ENCODE measurements at places on chromosomes 7 and 10.

DNA sequence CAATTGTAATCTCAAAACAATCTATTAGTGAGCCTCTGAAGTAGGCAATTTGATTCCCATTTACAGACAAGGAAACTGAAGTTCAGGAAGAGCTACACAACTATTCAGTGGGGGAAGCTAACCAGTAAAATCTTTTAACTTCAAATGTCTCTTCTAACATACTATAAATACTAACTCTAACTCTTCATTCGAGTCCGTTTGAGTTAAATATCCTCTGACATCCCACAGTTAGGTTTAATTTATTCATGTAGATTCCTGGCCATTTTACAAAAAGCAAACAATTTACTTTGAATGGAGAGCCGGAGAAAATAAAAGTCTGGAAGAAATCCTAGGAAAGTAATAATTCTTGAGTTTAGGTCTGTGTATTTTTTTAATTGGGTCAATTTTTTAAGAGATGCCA, 64.7 kb downstream of the HYCC1 start:
- no peak for DNase-seq

DNA sequence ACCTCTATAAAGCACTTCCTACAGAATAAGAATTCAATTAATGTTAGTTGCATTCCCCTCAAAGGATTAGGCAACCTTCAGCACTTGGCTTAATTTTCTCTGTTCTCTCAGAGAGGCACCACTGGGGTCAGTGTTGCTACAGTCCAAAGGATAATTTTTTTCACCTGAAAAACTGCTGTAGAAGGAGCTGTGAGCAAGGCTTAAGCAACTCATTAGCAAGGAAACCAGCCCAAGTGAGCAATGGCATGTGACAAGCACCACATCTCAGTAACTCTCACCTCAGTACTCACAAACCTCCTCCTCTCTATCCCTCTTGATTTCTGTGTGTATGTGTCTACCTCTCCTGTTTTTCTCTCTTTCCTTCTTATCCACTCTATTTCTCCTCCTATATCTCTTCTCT, 55.9 kb downstream of the DGKI start:
- DNase-seq: no peak

DNA sequence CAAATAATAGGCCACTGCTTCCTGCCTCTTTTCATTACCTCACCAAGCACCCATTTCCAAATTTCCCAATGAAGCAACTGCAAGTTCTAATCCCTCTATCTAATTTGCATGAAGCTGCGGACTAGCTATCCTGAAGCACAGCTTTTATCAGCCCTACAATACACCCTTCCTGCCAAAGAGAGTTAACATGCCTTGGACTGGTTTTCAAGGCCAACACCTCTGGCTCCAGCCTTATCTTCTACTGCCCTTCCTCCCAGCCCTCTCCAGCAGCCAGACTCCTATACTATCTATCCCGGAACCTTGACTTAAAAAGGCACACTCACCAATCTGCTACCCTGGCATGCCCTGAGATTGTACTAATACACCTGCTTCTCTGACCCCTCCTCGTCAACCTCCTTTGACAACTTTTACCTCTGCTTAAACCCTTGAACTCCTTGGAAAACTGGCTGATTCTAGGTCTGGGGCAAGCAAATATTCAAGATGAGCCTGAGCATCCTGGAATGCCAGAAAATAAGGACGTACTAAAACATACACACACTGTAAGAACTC, 73.4 kb downstream of the SGMS1 start:
- no peak for DNase-seq

DNA sequence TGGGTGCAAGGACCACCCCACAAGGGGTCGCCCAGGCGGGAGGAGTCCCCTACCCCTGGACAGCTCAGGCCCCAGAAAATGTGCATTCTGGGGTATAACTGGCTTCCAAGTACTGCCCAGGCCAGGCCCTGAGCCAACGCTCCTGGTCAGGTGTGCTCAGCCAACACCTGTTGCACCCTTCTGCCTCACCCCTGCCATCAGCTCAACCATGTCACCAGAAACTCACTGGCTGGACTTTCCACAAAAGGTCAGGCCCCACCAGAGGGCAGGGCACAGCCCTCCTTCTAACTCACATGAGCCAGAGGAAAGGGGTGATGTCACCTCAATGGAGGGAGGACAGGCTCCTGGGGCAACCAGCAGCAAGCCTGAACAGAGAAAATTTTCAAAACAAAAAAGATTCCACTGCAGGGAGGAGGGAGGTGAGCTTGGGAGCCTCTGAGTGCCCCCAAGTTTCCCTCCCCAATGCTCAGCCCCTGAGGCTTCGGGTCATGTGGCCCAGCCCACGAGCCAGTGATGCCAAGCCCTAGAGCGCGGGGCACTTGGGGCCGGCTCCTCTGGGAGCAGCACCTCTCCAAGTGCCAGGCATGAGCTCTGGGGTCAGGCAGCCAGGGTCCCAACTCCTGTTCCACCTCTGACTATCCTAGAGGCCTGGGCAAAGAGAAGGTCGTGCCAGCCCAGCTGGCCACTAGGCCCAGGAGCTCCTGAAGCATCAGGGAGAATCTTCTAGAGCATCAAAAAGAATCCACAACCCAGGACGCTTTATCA, 2.2 kb downstream of the OGDHL start:
- no peak for DNase-seq

GRCh38 chr7:92968502-92968901, 132.1 kb upstream of the CDK6 start:
- DNase-seq: no peak

- DNase-seq: peak; percentile 16
These were observed 928.7 kb downstream of the IPMK start for GRCh38 chr10:57338823-57339558.

DNA sequence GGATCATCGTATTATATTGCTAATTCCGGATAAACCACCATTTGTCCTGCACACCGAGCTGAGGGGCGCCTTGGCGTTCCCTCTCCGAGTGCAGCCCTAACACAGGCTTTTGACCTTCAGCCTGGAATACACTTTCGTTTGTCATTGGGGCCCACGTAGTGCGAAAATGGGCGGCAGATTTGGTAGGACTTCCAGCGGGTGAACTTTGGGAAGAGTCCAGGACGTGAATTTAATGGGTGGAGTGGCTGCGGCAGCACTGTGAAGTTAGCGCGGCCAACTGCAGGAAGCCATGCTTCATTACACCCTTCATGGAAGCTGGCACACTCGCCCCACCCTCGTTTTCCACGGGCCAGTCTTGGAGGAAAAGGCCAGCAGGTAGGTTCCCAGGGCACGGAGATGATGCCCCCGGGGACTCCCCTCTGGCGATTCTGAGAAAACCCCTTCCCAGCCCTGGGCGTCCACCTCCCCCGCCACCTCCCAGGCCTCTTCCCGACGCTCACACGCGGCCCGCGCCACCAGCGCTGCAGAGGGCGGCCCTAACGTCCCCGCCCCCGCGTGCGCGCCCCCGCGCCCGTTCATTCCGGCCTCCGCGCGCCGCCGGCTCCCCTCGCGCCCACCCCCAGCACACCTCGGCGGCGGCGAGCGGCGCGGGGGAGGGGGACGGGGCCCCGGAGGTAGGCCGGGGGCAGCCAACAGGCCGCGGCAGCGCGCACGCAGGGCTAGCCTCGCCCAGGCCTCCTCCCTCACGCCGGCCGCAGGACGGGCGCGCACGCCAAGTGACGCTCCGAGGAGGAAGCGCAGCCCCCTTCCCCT, at the start of gene MLLT10:
Gene MLLT10 (plus strand): TSS at position 766 of the 813 bp plus-strand sequence. CDS start 413 bp downstream, outside the sequence.
- peak; percentile 51 for DNase-seq

GRCh38 chr7:87495366-87495765, 19.9 kb upstream of the ABCB4 start:
- no peak for DNase-seq

- DNase-seq: no peak
These were observed 875 bp upstream of the DDIT4 start for GRCh38 chr10:72272689-72273409.

GRCh38 chr10:64011912-64012714, 490.9 kb downstream of the REEP3 start:
- no peak for DNase-seq

- DNase-seq: no peak
These were observed 1106.8 kb upstream of the LRRTM3 start for GRCh38 chr10:65818990-65819389.

All from NCI-H2029 treated with DMSO at 0.1 percent for 48 hours (cell line).